Activated naive CD4-positive, alpha-beta T cell treated with anti-CD3 and anti-CD28 coated beads for 36 hours (primary cell): ENCODE measurements at places on chromosomes 5 and 9. TPM values are rescaled to one million over a fixed set of nuclear protein-coding genes. Genes with fewer than 3 reads are reported as not detected.
A peak's percentile ranks its signal among the peaks of the same experiment; 100 is the strongest.

- DNase-seq, result no peak
These were observed 195.6 kb downstream of the KIAA0825 start for GRCh38 chr5:94422812-94423211.

GRCh38 chr5:122354293-122354692 lies 42.3 kb downstream of the SNCAIP start:
- no peak for DNase-seq

GRCh38 chr9:108413809-108414208 lies 442.0 kb downstream of the ACTL7B start:
- no peak for DNase-seq

DNA sequence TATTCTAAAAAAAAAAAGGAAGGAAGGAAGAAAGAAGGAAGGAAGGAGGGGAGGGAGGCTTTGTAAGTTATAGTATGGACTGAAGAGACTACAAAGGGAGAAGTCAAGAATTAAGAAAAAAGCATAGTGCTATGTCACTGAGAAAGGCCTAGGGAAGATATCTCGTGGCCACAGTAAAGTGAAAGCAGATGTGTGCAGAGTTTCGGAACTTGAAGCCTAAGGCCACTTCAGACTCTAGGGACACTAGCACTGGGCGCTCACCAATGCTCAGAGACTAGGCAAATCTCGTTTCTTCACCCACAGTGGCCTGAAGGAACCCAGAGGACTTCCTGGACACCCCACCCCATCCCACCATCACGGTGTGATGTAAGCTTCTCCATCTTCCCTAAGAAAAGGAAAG lies 181.4 kb upstream of the TRPM3 start:
- DNase-seq, result no peak

- DNase-seq, result no peak
These were observed 165.7 kb downstream of the MPDZ start for GRCh38 chr9:13113751-13114150.

SPATA31D4 gene
- not detected for total RNA-seq

GRCh38 chr5:134568761-134569695 lies 43.6 kb downstream of the JADE2 start:
- no peak for DNase-seq

DNA sequence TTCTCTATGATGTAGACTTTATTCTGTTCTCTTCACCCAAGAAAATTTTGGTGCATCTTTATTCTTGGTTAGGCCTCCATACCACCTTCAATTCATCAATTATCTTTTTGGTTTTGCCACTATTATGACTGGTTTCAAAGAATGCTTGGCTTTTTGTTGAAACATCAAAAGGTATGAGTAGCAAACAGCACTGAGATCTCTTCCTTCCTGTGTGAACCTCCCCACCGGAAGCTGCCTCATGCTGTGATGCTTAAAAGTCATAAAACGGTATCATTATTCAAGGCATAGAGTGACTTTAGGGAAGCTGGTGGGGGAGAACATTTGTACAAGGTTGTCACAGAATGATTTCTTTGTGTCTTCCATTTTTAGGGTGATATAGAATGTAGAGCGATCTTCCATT lies 70.6 kb downstream of the IQGAP2 start:
- DNase-seq, result peak; percentile 90

GRCh38 chr9:97555164-97555563 lies 53.7 kb downstream of the TMOD1 start:
- no peak for DNase-seq

DNA sequence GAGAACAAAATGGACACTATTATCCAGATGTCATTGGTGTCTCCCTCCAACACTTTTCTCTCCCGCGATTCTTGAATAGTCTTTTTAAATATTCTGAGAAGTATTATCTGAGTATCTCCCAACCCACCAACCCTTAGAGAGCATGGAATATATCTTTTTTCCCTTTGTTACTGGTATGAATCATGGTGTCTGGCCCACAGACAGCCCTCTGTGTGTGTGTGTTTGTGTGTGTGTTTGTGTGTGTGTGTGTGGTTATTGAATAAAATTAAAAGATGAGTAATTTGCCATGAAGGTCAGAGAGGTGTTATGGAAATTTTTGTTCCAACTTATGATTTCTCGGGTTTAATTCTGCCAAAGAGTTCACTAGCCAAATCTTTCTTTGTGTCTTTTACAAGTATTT lies 47.7 kb downstream of the CAMK4 start:
- DNase-seq, result no peak

AGTPBP1 gene
- 37.6 TPM for total RNA-seq

- peak; percentile 14 for DNase-seq
These were observed 49.2 kb downstream of the EBF1 start for GRCh38 chr5:159050316-159051143.

PTPRD gene
- total RNA-seq, result not detected

ELL2 gene
- 78.6 TPM for total RNA-seq

WHRN gene
- 1.9 TPM for total RNA-seq

- DNase-seq, result no peak
These were observed 182.5 kb downstream of the CDK5RAP2 start for GRCh38 chr9:120397453-120397852.

DNA sequence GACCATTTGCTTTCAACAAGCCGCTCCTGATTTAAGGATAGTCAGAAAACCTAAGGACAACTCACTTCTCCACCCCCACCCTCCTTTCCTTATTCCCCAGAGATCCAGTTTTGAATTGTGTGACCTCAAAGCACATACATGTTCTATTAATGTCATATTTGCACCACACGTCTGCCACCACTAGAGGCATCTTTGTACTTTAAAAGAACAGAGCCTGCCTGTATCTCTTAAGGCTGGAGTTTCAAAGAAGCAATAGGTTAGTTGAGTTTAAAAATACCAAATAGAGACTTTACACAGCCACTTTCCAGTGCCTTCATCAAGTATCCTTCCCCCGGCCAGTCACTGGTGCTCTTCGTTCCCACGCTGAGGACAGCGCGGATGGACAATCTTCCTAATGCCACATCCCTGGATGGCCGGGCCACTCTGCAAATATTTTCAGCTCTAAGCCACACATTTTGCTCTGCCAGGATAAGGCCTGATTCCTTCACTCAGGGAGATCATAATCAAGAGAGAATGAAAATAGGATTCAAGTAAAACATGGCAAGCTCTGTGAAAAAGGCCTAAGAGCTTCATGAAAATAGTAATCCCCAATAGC lies 146.3 kb downstream of the SNCAIP start:
- peak; percentile 9 for DNase-seq

RGS7BP gene
- total RNA-seq, result not detected

DNA sequence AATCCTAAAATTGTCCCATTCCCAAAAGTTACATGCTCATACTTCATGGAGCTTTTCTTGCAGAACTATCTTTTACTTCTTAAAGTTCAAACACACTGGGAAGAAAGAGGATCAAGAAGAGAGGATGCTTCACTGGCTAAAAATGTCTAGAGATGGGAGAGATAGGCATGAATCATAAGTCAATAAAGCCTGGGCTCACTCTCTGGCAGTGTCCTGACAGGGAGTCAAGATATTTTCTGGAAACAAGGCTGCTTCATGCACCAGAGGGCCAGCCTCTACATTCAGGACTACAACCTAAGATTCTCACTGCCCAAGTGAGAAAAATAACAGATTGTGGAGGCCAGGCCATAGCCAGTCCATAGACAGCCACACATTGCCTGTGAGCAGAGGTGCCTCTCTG lies 1358.4 kb downstream of the EFNA5 start:
- no peak for DNase-seq

DNA sequence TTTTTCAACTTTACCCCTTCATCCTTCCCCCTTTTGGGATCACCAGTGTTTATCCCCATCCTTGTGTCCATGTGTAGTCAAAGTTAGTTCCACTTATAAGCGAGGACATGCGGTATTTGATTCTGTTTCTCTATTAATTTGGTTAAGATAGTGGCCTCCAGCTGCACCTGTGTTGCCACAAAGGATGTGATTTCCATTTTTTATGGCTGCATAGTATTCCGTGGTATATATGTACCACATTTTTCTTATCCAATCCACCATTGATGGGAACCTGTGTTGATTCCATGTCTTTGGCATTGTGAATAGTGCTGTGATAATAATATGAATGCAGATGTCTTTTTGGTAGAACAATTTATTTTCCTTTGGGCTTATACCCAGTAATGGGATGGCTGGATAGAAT lies 252.4 kb downstream of the ARRDC3 start:
- DNase-seq, result no peak

OTP gene
- not detected for total RNA-seq

DNA sequence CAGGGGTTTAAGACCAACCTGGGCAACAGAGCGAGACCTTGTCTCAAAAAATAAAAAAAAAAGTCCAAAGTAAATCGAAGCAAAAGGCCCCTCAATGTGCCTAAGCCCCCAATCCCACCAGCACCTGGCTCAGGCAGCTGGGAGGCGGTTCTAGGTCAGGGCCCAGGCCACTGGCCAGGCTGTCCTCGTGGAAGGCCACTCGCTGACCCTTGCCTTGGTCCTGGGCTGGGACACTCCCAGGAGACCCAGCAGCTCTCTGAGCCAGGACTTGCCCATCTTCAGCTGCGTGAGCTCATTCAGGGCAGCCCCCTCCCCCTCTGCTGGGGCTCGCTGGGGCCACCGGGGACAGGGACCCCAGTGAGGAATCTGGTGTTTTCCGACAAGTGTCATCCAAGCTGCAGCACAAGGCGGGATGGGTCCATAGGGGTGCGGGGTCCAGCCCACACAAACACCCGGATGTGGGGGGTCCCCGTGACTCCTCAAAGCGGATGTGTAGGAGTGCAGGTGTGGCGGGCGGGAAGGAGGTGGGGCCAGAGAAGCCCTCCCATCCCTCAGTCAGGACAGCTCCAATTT lies 4.0 kb downstream of the AGPAT2 start:
- DNase-seq, result no peak

- no peak for DNase-seq
These were observed 71.9 kb downstream of the SFXN1 start for GRCh38 chr5:175550055-175550805.

DNA sequence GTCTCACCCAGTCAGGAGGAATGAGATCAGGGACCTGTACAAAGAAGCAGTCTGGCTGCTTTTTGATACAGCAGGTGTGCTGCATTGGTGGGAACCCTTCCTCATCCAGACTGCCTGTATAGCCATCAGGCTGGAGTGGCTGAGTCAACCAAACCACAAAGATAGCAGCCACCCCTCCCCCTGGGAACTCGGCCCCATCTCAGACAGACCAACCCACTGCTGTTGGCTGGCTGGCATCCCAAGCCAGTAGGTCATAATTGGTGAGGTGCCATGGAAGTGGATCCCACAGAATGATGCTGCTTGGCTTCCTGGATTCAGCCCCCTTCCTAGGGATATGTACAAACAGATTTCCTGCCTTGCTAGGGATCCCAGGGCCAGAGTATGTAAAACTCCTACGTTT lies 60.9 kb downstream of the YTHDC2 start:
- DNase-seq, result no peak

- DNase-seq, result no peak
These were observed 17.0 kb downstream of the C1QTNF2 start for GRCh38 chr5:160353379-160353778.

DNA sequence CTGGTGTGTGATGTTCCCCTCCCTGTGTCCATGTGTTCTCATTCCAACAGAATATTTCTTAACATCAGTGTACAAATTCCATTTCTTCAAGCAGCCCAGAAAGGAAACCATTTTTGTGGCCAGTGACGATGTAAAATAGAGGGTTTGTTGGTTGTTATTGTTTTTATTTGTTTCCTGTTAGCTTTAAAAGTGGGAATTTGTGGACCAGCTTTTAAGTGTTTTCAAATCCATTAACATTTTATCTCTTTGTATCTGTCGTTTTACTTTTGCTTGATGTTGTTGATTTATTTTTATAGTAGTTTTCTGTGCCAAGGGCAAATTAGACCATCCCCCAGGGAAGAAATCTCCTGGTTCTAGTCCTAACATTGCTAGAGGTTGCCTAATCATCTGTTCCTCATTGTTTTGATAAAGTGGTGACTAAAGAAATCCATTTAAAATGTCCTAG lies 100.0 kb downstream of the GDNF start:
- DNase-seq, result no peak

NUP188 gene
- 112 TPM for total RNA-seq

DNA sequence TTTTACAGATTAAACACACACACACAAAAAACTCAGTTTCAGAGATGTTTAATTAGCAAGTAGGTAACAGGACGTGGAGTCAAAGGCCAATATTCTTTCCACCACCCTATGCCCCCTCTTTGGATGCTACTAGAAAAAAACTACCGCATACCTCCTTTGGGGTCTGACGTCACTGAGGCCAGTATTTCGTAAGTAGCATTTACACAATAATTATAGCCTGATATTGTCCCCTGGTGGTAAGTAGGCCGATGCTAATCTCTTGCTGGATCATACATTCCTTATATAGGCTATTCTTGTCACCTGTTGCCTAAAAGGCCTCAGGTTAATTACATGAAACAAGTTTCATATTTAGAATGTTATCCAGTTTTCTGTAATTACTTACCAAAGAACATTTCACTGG lies 21.0 kb upstream of the SMARCA2 start:
- DNase-seq, result no peak

DNA sequence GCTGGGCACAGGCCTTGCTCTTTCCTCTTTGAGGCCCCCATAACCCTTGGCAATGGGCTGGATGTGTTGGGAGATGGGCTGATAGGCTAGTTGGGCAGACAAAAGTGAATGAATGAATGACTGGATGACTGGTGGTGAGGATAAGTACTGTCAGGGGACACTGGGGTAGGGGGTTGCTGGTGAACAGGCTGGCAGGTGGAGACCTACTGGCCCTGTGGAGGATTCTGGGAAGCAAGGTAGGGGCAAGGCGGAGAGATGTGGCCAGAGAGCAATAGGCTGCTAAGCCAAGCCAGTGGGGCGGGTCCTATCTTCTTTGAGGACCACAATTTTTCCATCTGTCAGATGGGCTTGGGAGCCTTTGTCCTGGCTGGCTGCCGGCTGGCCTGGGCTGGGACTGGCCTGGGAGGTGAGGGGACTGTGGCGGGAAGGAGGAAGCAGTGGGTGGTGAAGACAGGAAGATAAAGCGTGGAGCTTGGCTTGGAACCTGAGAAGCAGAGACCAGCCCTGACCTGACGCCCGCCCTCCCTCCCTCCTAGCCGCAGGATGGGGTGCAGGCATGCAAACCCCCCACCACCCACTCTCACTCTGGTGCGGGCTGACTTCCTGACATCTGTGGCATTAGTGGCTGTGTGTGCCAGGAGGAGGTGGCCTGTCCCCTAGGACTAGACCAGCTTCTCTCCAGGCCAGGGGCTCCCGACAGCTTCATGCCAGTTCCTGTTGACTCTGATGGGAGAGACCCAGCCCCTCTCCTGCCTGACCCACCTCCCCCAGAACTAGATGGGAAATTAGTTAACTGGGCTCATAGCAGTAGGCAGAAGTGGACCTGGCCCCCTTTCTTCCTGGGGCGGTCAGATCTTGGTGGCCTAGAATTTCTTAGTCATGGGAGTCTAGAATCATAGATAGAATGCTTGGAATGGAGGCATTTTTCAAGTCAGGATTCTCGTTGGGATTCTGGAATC lies 9.5 kb downstream of the CXXC5 start:
- DNase-seq, result no peak
